ENCODE measurements at places on chromosomes 13 and 19. TPM values are rescaled to one million over a fixed set of nuclear protein-coding genes. Genes with fewer than 3 reads are reported as not detected.

DNA sequence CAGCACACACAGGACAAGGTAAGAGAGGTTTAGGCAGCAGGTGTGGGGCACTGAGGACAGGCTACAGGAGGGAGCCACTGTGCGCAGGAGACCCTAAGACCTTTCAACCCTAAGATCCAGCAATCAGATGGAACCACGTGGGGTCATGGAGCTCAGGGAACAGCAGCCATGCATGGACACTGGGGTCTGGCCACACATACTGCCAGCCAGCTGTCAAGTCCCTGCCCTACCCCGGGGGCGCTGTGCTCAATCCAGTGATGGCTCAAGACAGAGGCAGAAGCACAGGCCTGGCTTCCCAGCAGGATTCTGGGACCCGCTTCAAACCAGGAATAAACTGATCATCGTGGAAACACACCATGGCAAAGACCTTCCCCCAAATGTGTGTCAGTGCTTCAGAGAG lies 25.5 kb upstream of the EPHX3 start:
- no peak for DNase-seq

GRCh38 chr13:97255515-97256021 lies 33.4 kb downstream of the MBNL2 start:
- no peak for DNase-seq

GRCh38 chr13:111233080-111233479 lies 87.4 kb upstream of the TEX29 start:
- DNase-seq, result no peak

ZNF440 gene
- polyA plus RNA-seq, result 1.5 TPM

UBL5 gene
- 841 TPM for polyA plus RNA-seq

DNA sequence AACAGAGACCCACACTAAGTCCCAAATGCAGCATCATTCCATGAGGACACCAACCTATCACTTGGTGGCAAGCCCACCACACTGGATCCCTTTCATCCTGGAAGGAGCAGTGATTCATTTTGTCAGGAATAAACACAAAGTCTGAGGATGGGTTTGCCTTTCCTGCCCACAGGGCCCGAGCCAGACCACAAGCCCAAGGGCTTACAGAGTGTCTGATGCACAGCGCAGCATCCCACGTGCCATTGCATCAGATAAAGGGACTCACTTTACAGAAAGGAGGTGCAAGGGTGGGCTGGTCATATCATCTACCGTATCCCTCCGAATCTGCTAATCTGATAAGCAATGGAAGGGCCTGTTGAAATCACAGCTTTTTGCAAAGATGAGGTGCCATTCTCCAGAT lies 12.2 kb upstream of the KCTD15 start:
- no peak for DNase-seq

DNA sequence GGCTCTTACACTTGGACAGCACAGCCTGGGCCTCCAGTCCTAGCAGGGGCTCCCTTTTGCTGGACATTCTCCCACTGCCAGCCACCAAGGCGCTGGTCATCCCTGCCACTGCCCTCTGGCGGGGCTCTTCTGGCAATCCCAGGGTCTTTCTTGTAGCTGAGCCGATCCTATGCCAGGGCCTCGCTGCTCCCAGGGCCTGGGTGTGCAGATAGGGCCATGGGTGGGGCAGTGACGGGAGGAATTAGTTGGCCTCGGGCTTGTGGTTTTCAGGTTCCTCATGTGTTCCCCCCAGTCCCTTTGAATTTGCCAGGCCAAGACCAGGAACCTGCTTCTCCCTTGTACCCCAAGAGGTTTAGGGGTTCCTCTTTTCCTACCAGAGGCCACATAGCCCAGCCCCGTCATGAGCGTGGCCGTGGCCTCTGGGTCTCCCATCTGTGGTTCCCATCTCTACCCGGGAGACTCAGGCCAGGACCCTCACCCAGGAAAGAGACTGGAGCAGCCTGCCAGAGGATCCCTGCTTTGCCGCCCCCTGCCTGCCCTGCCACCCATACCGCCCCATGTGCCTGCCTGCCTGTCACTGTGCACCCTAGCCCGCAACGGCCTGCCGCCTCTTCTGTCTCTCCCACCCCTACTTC lies 26.2 kb downstream of the TMED1 start:
- DNase-seq, result no peak

All from brain (organoid and tissue), 16 donors.